ENCODE measurements at places on chromosomes 2 and 18.

GRCh38 chr2:27209621-27210401, 2.0 kb upstream of the ATRAID start:
- no peak for DNase-seq

GRCh38 chr2:113116100-113116958, 11.1 kb upstream of the IL1RN start:
- peak; percentile 59 for DNase-seq

- no peak for DNase-seq
These were observed 1012.1 kb downstream of the CNTNAP5 start for GRCh38 chr2:125037135-125037653.

DNA sequence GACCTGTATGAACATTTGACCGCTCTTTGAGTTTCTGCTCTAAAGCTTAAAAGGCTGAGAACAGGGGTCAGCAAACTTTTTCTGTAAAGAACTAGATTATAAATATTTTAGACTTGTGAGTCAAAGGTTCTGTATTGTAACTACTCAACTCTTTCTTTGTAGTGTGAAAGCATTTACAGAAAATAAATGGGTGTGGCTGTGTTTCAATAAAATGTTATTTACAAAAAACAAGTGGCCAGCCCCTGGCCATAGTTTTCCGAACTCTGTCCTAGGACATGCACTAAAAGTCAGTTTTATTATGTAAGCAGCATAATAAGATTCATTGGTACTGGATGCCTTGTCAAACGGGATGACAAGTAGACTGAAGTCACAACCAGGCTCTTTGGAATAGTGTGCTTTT, 434.9 kb downstream of the ZEB2 start:
- no peak for DNase-seq

DNA sequence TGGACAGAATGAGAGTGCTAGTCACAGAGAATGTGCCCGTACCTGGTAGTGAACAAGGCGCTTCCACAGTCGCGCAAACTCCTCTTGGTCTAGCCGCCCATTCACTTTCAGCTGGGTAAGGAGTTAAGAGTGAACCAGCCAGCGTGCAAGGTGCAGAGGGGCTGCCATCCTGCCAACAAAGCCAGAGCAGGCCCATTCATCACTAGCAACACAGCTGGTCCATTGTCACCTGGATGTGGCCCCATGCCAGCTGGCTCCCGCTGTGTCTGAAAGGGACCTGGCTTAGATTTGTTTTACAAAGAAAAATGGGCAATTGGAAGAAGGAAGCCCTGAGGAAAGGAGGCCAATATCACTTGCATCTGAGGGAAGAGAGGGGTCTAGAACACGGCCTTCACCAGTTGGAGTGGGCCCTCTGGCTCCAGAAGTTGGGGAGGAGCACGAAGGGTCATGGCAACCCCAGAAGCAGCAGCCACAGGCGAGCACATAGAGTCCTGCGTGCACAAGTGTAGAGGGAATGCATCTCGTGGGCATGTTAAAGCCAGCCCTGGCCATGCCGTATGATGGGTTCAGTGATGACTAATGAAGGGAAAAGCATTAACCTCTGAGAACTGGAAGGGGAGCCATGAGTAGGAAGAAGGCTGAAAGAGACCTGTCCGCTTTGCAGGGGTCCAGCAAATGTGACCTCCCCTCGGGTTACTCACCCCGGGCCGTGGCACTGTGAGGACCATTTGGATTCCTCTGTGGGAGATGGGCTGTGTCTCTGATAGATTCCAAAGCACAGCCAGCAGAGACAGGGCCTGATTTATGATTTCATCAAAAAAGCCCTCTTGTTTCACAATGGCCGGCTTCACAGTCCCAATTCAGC, 70.6 kb downstream of the CAPN13 start:
- no peak for DNase-seq

- DNase-seq, result peak; percentile 70
These were observed 537 bp downstream of the AGFG1 start for GRCh38 chr2:227472265-227473121.

DNA sequence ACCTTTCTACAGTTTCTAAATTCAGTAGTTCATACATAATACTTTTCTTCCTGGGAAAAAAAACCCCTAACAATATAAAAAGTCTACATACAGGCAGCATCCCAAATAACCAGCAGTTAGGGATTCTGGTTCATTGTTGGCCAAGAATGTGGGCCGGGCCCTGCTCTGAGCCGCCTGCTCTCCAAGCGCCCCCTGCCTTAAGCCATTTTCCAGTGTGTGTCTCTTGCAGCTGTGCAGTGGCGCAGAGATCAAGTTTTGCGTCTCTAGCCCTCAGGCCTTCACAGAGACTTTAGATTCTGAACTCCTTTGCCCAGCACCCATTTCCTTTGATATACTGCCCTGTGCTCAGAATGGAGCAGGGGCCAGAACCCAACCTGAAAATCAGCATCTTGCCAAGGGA, 32.9 kb downstream of the RMC1 start:
- DNase-seq, result no peak

DNA sequence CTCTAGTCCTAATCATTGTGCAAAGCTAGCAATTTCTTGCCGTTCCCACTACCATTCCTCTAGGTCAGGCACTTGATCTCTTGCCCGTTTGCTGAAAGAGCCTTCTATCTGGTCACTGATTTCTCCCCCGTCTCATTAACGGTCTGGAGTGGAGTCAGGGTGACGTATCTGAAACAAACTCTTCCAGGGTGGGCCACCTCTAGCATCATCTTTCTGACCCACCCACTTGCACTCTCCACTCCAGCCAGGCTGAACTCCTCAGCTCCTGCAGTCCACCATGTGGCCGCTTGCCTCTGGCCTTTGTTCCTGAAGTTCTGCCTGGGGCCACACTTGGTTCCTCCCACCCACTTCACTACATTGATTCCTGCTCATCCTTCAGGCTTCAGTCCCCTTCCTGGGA, 13.3 kb downstream of the BCL2 start:
- DNase-seq, result no peak

DNA sequence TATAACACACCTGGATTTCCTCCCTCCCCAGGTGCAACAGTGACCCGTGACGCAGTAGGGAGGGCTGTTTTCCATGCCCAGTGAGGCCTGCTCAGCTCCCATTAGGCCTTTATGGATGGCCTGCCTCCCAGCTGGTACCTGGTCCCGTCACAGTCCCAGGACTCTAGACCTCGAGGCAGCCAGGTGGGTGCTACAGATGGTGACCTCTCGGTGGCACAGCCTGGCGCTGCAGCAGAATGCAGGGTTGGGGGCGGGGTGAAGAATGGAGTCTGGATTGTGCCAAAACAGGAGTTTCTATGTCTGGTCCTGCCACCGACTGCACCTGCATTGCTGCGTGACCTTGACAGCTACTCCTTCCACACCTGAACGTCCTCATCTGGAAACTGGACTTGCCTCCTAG, 18.0 kb upstream of the YWHAQ start:
- no peak for DNase-seq

DNA sequence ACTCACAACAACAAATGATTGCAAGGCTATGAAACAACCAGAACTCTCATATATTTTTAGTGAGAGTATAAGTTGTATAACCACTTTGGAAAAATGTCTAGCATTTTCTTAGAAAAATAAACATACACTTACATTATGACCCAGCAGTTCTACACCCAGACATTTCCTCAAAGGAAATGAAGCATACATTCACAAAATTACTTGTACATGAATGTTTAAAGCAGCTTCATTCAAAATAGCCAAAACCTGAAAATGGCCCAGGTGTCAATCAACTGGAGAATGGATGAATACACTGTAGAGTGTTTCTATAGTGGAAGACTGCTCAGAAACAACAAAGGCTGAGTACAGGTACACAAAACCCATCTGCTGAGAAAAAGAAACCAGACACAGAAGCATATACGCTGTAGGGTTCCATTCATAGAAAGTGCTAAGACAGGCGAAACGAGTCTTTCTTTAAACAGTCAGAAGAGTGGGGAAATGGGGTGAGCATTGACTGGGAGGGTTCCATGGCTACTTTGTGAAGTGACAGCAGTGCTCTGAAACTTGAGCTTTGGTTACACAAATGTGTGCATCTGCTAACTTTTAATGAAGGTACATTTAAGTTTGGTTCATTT, 799.0 kb downstream of the DCDC2C start:
- no peak for DNase-seq

DNA sequence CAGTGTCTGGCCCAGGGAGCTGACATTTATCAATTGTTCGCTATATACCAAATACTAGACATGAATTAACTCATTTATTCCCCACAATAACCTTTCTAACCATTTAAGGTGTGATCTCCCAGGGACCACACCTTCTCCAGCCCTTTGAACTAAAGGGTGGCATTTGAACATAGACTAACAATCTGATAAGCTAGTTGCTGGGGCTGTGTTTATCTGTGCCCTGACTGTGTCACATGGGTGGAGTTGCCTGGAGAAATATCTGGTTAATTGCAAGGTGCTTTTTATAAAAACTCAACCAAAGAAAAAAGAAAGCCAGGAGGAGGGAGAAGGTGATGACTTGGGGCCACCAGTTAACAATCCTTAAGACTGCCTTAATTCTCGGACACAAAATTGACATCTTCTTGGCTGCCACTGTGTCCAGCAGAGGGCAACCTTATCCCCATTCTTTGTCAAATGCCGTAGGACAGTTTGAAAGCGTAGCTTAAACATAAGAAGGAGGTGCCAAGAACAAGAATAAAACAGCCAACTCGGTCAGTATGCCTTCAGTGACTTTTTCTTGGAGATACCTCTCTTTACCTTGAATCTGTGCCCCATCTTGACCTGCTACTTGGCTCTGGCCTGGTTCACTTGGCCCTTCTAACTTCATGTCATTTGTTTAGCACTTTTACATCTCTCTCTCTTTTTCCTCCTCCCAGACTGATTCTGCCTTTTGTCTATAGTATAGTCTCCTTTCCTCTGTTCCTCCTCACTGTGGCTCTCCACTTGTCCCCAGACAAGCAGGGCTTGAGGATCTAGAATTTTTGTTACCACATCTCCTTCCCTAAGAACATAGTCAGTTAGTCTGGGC, 183.4 kb downstream of the MYO3B start:
- peak; percentile 19 for DNase-seq

DNA sequence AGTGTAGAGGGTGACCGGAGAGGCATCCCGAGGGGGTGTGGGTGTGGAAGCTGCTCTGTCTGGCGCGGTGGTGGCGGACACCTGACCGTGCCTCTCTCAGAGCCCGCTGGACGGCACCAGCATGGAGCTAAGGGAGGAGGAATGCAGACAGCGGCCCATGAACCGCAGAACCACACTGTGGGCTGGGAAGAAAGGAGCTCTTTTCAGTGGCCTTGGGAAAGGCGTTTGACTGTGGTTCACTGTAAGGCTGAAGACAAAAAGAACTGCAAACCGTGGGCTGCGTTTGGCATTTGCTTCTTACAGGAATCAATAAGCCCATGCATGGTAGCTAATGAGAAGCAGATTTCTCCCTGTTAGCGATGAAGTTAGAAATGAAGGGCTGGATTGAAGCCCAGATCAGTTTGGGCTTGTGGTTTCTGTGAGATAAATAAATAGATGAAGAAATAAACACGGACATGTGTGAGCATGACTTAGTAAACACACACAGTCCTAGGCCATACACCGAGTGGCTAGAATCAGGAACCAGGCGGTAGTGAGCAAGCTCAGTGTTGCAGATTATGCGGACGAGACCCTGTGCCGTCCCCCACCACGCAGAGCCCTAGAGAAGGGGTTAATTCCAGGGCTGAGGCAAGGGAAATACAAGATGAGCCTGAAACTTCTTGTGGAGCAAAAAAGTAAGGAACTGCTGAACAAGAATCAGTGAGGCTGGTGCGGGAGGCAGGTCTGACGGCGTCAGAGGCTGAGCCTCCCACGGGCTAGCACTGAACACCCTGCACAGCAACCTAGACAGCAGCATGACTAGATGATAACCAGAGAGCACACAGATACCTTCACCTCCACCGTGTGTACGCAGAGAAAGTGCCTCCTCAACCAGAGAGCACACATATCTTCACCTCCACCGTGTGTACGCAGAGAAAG, 29.3 kb upstream of the NFATC1 start:
- DNase-seq, result no peak

- no peak for DNase-seq
These were observed 25.7 kb downstream of the ABCG5 start for GRCh38 chr2:43812947-43813346.
